ENCODE measurements at places on chromosomes 6 and 20. TPM values are rescaled to one million over a fixed set of nuclear protein-coding genes. Genes with fewer than 3 reads are reported as not detected.

DNA sequence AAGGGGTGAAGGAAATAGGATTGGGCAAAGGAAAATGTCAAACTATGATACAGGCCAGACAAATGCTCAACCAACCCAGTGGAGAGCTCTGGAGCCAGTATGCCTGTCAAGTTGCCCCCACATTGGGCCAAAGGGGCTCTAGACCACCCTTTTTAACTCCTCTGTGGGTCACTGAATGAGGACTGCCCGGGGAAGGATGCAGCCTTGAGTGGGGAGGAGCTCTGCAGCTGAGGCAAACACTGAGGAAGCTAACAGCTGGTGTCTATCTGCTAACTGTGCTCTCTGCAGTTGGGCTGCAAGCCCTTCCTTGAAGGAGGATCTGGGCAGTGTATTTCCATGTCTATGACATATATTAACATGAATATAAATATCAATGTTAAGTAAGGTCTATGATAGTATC, 98.4 kb upstream of the PRSS16 start:
- DNase-seq = no peak

DNA sequence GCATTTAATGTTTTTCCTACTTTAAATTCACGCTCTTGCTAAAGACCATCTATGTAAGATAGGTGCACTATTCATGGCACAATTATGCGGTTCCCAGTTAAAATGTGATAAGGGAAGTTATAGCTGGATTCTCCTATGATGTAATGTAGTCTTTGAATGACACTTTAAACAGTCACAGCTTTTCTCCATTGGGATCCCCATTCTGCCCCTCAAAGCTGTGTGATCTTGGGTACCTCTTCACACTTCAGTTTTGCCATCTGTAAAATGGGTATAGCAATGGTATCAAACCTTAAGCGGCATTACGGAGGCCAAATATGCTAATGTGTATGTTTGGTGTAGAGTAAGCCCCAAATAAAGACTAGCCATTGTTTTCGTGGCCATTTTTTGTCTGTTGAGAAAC, 64.7 kb upstream of the ZNF217 start:
- DNase-seq = no peak

DNA sequence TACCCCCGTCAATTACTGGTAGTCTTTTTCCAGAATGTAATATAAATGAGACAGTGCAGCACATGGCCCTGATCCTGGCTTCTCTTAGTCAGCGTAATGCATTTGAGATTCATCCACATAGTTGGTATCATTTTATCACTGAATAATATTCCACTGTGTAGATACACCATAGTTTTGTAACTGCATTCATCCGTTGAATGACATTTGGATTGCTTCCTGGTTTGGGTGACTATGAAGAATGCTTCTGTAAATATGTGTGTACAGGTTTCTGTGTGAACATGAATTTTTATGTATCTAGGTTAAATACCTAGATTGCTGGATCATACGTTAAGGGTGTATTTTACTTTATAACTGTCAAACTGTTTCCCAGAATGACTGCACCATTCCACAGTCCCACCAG, 62.6 kb upstream of the STMND1 start:
- DNase-seq = peak; percentile 36

DNA sequence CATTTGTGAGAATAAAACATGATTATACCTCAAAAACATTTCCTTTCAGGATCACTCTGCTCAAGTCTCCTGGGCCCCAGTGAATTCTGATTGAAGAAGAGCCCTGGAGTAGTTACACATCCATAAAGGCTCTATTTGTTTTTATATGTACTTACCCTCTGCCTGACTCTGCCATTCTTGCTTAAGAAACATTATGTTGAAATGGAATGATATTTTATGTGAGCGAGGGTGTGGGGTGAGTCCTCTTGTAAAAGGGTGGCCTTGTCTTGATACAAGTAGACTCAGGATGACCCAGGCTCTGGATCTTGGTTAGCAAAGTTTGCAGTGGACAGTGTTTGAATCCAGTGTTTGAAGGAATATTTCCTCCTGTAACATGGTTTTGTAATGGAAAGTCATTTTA, 215.4 kb upstream of the PREP start:
- DNase-seq = no peak

GRCh38 chr6:14166839-14167238, 49.3 kb downstream of the CD83 start:
- DNase-seq = no peak

- no peak for DNase-seq
Observed at GRCh38 chr6:96153775-96154174, 138.0 kb downstream of the FUT9 start.

- DNase-seq = no peak
Observed at GRCh38 chr6:139923964-139924475, 549.6 kb upstream of the CITED2 start.

DNA sequence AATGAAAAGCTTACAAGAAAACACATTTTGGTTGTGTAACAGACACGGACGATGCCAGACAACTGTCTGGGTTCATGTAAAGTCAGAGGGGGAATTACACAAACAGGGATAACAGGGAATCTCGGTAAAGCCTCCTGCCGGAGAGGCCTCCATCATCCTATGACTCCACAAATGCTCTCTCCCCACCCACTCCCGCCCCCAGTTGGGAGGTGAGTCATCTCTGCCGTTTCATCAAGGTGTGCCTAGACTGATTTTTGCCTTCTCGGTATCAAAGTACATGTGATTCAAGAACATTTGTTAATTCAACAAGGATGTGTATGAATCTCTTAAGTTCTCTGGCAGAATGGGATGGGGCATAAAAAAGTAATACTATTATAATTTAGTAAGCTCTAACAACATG, 304.9 kb upstream of the PRDM1 start:
- DNase-seq = peak; percentile 91

DNA sequence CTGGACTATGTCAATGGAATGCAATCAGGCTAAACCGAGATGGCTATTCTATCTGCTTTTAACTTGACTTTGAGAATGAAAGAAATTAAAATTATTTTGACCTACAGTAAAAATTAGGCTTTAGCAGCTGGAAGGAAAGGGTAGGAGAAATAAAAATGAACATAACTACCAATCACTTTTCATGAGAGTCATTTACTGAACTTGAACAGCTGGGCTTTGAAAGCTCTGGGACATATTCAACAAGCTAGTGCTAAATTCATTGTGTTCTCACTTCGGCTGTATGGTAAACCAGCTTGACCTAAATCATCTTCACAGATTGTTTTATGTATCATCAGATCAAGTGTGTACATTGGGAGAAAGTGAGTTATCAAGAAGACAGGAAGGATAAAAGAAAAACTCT, 161.5 kb upstream of the STXBP5 start:
- DNase-seq = no peak

DNA sequence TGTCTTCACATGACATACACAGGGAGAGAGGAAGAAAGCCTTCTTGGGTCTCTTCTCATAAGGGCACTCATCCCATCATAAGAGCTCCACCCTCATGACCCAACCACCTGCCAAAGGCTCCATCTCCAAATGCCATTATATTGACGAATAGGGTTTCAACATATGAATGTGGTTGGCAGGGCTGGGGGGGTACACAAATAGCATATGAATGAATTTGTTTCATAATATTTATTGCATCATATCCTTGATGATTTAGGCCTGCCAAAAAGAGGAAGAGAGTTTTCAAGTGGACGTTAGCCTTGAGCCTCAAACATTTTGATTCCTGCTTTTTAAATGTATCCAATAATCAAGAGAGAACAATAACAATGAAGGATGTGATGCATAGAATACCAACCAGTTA, 26.2 kb upstream of the OPRM1 start:
- peak; percentile 2 for DNase-seq

DNA sequence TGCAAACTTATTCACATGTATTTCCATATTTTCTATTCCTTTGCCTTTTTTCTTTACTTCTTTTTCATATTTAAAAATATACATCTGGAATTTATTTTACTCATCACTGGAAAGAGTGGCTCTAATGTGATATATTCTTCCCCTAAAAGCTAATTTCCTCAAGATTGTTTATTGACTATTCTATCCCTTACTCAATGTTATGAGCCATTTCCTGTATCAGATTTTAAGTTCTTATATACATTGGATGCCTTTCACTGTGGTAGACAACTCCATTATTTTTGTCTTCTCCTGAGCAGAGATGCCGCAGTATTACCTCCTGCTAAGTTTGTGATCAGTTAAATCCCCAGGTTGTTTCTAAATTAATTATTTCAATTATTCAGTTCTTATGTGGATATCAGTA, 418.4 kb upstream of the JAG1 start:
- peak; percentile 33 for DNase-seq

GRCh38 chr6:109091314-109092024, 3.2 kb downstream of the SESN1 start:
- no peak for DNase-seq

DNA sequence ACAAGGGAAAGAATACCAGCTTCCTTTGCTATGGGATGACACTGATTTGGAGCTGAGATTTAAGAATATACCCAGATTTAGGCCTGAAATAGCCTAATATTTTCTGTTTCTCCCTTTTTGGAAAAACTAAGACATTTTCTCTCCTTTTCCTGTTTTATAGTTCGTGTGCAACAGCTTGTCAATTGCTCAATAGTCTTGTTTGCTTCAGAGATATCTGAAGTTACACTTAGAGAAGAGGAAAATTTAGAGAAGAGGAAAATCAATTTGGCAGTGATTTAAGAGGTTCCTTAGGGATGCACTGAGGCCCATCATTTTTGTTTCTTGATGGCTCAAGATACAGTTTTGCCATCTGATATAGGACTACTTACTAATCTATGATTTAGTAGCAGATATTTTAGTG, 398.6 kb downstream of the RFPL4B start:
- no peak for DNase-seq

- no peak for DNase-seq
Observed at GRCh38 chr6:83708970-83709747, at the start of gene SNAP91. Gene SNAP91 (minus strand): TSS chr6:83709101. CDS start chr6:83707927, 1,174 bp downstream.

GRCh38 chr6:164021589-164022250, 607.2 kb downstream of the QKI start:
- DNase-seq = no peak

DNA sequence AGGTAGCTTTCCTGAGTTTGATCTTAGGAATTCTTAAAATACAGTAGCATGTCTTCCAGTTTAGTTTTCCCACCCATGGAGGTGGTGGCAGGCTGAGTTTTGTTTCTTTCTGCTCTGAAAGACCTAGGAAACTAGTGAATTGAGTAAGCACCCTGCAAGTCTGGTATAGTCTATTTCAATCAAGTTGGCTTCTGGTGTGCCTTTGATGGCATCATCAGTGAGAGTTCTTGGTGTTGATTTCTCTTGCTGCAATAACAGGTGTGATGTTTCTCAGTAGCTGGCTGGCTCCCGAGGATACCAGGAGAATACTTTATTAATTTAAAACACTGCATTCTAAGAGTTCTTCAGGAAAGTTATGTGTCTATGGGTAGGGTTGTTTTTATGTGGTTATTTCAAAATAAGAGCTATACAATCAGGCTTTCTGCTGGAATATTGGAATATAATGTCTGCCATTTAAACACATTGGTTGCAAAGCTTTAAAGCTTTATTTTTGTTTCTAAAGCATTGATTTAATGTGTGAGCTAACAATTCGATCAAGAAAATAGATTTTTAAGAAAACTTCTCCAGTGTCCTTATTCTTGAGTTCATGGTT, 19.0 kb downstream of the VAPB start:
- DNase-seq = peak; percentile 56

DNA sequence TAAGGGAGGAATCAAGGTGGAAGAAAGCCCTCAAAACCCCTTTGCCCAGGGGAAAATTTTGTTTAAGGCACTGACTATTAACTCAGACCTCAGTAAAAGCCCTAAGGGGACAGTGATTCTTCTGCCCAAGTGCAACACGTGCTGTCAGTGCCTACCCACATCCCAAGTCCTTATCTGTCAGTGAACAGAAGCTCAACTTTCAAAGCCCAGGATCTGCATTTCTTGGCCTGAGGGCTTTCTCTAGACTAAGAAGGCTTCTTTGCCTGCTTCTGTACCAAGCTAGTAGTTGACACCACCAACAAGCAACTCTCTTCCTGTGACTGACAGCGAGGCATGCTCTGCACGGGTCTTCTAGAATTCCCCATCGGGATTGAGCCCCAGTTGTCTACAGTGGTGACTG, 416.0 kb upstream of the SPTLC3 start:
- DNase-seq = no peak

DNA sequence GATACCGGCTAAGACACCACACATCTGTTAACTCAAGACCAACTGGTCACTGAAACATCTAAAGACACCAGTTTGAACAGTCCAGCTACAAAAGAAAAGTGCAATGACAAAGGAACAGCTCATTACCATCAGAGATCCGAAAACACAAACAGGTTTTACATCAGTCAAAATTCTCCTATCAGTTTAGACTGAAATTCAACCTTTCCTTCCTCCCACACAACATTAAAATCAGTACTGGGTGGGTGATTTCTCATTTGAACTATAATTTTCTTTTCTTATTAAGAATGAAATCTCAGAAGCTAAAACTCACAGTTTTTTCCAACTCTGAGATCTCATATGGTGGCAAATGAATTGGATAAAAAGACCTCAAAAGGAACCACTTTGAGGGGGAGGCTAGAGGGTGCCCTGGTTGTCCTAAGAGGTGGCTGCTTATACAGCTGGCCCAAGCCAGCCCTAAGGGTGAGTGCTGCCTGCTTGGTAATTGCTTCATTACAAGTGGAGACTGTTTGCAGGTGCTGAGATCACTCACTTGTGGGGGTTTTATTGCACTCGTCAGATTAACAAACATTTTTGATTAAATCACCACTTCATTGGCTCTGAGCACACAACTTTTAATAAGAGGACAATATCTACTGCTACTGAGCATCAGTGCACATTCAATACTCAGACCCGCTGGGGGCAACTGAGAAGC, 4.3 kb downstream of the CCDC167 start:
- no peak for DNase-seq

GRCh38 chr6:137226697-137227096, 7.5 kb upstream of the IFNGR1 start:
- DNase-seq = no peak

GRCh38 chr6:135008941-135009290, 45.7 kb downstream of the HBS1L start:
- no peak for DNase-seq

GRCh38 chr6:53524455-53524815, 20.5 kb downstream of the GCLC start:
- DNase-seq = peak; percentile 72

GRCh38 chr20:13611611-13612125, 27.1 kb downstream of the TASP1 start:
- DNase-seq = no peak

- DNase-seq = peak; percentile 69
Observed at GRCh38 chr6:124995645-124996325, 33.5 kb downstream of the RNF217 start.

GRCh38 chr6:105677671-105678475, 275.0 kb upstream of the PREP start:
- no peak for DNase-seq

- no peak for DNase-seq
Observed at GRCh38 chr20:62160253-62160652, 16.7 kb downstream of the SS18L1 start.

GRCh38 chr6:105536961-105537360, 134.1 kb upstream of the PREP start:
- DNase-seq = peak; percentile 97

FLRT3 gene
- 17.1 TPM for total RNA-seq

LHFPL5 gene
- not detected for total RNA-seq

POU3F2 gene
- not detected for total RNA-seq

TUBB2B gene
- under 0.01 TPM for total RNA-seq
